Gastrocnemius medialis (tissue), 4 donors: ENCODE measurements at places on chromosomes 11 and 22. TPM values are rescaled to one million over a fixed set of nuclear protein-coding genes. Genes with fewer than 3 reads are reported as not detected.

Gene FIBIN
- total RNA-seq, result 21.2 TPM

DNA sequence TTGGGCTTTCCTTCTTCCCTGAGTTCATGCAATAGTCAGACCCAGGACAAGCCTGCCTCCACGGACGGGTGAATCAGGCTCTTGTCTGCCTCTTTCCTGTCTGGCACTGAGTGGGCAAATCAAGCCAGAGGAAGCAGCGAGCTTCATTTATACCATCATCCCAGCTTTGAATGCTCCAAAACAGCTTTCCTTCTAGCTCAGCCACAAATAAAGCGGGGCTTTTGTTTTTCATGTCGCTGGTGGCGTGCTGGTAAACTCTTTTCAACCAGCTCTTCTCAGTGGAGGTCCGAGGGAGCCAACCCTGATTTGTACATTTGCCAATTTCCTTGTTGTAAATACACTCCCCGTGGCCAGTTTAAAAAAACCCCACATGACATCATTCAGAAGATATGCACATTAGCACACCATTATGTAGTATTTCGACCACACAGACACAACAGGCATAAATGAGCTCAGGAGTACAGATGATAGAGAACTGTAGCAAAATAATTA is 8.6 kb downstream of the C11orf91 start:
- no peak for DNase-seq

DNA sequence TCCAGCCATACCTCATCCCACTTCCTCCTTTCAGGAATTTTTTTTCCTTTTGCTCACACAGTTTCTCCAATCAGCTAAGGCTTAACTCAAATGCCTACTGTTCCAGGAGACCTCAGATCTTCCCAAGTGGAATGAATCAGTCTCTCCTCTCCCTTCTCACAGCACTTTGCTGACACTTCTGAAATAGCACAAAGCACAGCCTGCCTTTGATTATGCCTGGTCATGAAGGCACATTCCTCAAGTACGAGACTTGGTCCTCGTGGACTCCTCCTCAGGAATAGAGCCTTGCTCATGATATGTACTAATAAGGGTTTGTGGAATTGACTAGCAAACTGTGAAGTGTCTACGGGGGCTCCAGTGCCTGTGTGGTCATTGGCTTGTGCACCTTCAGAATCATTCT is 176.7 kb upstream of the TENM4 start:
- no peak for DNase-seq

DNA sequence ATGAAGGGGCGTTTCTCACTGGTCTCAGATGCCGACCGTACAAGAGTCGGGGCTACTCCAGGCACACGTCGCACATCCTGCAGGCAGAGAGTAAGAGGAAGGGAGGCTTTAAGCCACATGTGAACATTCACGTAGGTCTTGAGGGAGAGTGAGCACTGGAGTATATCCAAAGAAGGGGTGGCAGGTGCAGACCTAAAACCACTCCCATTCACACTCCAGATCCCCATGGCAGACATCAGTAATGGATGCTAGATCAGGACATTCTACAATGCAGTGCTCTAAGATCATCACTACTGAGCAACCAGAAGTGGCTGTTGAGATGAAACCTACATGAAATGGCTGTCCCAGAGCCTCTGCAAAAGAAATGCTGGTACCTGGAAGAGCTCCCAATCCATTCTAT is 39.0 kb downstream of the WT1 start:
- no peak for DNase-seq
